Activated CD4-positive, alpha-beta T cell treated with anti-CD3 and anti-CD28 coated beads, Interleukin-2, Interleukin-4, amounts not matched to agents 100 ng/mL and 50 ng/mL, durations not matched to agents 16 hours and 8 hours (primary cell): ENCODE measurements at places on chromosomes 5 and 9.

GRCh38 chr9:134306636-134307600 lies 19.3 kb upstream of the RXRA start:
- no peak for DNase-seq

- no peak for DNase-seq
Observed at GRCh38 chr9:20988061-20988460, 43.4 kb downstream of the HACD4 start.

DNA sequence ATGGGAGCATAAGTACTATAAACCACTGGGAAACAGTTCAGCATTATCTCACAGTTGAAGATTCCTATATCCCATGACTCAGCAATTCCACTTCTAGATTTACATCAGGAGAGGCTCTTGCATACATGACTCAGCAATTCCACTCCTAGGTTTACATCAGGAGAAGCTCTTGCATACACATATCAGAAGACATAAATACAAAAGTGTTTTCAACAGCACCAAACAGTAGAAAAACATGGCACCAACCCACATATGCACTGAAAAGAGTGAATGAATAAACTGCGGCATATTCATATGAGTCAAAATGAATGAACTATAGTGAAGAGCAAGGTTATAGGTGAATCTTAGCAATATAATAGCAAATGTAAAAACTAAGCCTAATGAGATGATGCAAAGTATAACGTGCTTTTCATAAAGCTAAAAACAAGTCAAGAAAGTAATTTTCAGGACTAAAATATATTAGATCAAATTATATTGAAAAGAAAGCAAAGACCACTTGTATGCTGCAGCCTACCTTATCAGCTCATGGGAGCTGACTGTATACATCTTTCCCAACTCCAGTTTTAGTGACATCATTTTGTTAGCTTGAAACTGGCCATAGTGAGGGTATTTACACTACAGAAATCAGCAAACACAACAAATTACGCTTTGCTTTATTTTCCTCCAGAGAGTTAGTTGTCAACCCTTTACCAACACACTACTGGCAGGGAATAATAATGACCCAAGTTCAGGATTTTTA lies 95.8 kb downstream of the ANKRD18B start:
- peak; percentile 10 for DNase-seq

DNA sequence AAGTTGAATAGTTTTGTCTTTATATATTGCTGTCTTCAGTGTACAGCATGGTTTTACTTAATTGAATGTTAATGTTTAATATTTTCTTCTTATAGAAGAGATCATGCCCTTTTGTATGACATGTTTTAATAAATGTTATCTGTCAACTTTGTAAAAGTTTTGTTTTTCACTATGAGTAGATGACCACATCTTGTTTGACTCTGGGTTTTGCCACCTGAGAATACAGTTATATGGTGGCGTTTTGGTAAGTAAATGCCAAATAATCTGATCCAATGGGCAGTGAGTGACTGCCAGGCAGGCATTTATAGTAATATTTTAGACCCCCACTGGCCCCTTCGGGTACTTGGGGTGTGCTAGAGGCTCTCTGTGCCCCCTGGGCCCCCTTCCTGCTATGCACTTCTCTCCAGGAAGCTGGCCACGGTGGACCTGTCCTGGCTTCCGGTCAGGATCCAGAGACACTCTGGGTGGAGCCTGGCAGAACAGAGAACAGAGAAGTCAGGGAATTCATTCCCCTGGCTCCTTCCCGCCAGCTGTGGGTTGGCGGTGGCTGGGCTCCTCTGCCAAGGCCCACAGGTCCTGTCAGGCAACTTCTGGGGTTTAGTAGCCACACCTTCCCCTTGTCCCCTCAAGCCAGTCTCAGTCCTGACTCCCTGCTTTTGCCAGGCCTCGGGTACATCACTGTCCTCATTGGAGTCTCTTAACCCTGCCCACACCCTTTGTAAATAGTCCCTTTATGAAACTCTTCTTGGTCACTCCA lies 22.2 kb upstream of the ZBTB34 start:
- peak; percentile 32 for DNase-seq

DNA sequence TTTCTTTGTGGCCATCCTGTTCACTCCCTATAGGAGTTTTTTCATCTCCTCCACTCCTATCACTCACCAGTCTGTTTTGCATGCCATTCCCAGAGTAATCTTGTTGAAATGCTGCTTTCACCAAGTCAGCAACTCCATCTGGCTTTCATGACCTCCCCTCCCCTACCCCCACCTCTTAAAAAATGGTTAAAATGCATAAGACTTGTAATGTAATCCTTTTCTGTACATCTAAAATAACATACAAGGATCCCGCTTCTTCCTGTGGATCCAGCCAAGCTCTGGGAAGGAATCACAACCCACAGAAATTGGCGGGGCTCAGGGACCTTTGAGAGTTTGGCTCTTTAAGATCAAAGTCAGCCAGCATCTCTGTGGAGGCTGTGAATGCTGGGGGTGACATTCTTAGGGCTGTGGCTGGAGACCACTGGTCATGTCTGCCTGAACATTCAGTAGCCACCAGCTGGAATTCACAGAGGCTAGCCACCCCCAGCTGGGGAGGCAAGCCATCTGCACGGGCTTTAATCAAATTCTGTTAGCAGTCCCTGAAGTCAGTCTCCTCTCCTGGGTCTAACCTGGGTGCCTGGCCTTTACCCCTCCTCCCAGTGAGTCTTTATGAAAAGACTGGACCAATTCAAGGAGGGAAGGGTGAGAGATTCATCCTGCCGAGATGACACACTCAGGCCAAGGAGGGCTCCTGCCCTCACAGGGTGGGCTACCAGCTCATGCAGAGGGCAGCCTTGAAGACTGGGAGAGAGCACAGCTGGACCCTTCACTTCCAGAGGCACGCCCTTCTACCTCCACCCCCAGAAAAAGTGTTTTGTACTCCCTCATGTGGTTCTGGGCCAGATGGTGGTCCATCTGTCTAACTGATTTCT lies 132.9 kb downstream of the LIFR start:
- DNase-seq = no peak

DNA sequence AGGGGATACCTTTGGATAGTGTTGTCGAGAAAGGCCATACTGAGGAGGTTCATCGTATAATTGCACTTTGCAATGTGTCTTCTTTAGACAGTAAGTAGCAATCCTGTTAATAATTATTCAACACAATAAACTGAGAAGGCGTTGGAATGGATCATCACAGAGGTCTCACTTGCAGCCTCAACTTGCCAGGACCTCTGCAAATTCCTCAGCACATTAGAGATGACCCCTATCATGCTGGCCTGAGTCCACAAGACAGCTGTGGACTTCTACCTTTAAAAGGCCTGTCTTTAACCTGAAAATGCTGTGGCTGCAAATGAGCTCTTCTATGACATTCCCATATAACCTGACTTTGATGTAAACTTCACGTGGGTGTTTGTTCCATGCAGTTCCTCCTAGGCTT lies 14.1 kb downstream of the SH3TC2 start:
- no peak for DNase-seq

DNA sequence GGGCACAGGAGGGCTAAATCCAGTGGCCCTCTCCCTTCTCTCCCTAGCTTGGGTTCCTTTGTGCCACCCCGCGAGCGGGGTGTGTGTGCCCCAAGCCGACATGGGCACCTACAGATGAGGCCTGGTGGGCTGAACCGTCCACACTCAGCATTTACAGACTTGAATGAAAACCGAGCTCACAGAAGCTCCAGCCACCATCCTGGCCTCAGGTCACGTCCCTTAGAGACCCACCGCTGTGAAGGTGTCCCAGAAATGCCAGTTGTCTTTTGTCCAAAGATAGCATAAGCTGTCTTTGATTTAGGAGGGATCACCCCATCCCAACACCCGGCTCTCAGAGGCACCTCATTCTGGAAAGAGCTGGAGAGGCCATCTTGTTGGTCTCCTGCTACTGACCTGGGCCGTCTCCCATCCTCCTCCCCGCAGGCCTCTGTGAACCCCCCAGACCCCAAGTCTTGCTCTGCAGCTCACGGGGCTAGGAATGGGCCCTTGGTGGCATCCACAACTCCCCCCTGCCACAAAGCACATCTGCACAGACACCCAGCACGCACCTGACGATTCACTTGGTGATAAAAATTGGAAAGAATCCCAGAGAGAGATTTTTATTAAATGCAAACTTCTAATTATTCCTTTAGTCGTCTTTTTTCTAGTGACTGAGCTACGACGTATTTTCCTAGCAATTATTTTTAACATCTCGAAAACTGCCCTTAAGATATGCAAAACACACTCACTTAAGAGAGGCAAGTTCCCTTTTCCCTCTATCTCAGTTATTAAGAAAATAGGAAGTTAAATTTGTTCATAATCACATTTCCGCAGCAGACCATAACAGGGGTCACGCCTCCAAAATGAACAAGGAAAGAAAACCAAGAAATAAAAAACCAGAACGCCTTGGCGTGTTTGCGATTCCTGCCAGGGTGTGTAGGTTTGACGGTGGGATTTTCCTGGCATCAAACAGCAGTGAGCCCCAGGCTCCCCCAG lies 80.5 kb upstream of the LMX1B start:
- no peak for DNase-seq

- no peak for DNase-seq
Observed at GRCh38 chr5:163433271-163433670, 4.1 kb upstream of the CCNG1 start.

GRCh38 chr9:130665029-130665430 lies 636 bp downstream of the PRDM12 start:
- DNase-seq = no peak

DNA sequence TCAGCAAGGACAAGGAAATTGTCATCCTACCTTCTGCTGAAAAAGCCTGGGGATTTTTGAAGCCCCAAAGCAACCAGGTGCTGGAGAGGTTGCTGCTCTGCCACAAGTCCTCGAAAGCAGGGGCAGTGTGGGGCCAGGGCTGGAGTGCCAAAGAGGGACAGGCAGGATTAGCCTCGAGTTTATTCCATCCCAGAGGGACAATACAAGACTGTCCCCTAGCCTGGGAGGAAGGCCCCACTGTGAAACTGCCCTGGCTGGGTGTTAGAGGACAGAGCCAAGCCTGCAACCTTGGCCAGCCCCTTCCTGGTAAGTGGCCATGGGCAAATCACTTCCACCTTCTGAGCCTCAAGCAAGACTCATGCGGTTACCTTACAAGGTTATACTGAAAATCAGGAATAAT lies 55.1 kb downstream of the WHRN start:
- DNase-seq = no peak

DNA sequence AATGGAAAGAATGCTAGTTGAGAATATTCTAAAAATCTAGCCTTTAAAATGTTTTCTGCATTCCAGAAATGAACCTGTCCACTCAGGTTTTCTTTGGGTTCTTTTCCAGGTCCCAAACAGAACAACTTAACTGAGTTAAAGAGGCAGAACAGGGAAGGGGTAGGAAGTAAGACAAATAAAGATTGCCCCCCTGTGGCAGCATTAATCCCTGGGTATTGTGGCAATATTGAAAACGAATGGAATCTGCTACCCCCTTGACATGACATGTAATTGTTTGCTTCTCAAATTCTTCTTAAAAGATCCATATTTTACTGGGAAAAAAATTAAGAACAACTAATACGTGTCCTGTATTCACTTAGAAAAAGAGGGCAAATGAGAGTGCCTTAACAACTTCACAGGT lies 9.3 kb upstream of the RBM22 start:
- no peak for DNase-seq

- DNase-seq = no peak
Observed at GRCh38 chr9:37923796-37924427, 20.0 kb upstream of the SLC25A51 start.

GRCh38 chr5:115801984-115802383 lies 14.5 kb downstream of the CDO1 start:
- DNase-seq = no peak

GRCh38 chr9:136442265-136442664 lies 2.6 kb upstream of the INPP5E start:
- DNase-seq = no peak

DNA sequence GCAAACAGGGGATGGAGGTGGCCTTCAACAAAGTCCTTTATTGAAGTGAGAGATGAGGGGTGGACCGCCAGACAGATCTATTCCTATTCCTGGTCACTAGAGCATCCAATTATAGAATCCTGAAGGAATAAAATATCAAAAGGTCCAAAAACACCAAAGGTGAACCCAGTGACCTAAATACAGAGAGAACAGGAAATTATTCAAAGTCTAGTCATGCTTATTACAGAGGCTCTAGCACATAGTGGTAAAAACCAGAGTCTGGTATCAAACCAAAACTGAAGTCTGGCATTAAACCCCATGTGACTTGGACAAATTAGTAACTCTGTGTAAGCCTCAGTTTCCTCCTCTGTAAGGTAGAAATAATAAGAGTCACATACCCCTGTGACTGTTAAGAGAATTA lies 100.5 kb upstream of the SNX2 start:
- DNase-seq = no peak

- no peak for DNase-seq
Observed at GRCh38 chr9:133188006-133188842, 20.8 kb downstream of the OBP2B start.

GRCh38 chr9:91334053-91334452 lies 27.7 kb downstream of the AUH start:
- DNase-seq = no peak

- no peak for DNase-seq
Observed at GRCh38 chr5:76351176-76351575, 51.9 kb upstream of the IQGAP2 start.

- no peak for DNase-seq
Observed at GRCh38 chr5:97224112-97224750, 41.2 kb upstream of the RIOK2 start.

GRCh38 chr5:17187011-17187785 lies 30.2 kb upstream of the BASP1 start:
- no peak for DNase-seq

GRCh38 chr5:4949108-4949507 lies 191.0 kb upstream of the ADAMTS16 start:
- no peak for DNase-seq

- no peak for DNase-seq
Observed at GRCh38 chr5:179607160-179607931, 16.1 kb downstream of the HNRNPH1 start.

DNA sequence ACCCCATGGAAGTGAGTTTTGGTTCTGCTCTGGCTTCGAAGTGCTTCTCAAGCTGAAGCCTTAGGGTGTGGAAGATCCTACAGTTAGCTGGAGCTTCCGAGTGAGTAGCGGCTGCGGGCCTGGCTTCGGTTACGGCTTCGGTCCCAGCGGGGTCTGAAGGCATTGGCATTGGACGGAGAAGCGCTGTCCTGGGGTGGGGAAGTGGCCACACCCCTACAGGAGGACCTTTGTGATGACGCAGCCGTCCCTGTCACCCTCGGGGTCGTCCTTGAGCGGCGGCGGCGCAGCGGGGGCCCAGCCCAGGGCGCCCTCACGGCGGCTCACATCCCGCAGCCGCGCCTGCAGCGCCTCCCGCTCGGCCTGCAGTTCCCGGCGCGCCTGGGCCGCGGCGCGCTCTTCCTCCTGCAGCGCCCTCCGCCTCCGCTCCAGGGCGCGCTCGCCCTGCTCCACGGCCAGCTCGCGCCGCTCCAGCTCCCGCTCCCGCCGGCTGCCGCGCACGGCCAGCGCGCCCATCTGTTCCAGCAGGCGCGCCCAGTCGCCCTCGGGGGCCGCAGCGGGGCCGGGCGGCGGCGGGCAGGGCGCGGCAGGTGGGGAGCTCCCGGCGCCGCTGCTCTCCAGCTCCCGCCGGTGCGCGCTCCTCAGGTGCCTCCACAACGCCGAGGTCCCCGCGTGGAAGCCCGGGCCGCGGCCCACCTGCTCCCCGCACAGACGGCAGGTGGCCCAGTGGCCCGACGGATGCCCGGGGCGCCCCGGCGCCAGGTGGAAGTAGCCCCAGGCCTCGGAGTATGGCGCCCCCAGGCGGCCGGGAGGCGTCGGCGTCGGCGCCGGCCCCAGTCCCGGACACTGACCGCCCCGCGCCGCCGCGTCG lies 9.9 kb downstream of the ZBED3 start:
- DNase-seq = peak; percentile 67
